ENCODE measurements at places on chromosomes 3 and 15.

- DNase-seq = peak; percentile 30
Observed at GRCh38 chr15:93330912-93331544, 242.0 kb upstream of the RGMA start.

DNA sequence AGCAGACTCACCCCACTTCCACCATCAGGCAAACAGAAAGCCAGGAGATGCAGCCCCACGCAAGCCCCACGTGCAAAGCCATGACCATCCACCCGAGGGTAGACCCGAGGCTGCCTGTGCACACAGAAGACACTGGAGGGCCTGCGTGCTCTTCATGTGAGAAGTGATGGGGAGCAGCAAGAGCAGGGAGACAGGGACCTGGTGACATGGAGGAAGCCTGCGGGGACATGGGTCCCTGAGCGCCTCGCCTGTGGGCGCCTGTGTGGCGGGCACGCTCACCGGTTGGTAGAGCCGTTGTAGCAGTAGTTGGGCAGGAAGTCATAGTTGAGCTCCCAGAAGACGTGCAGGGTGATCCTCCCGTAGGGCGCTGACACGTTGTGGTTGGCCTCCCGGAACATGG lies 65.0 kb downstream of the NIPA2 start:
- DNase-seq = no peak

DNA sequence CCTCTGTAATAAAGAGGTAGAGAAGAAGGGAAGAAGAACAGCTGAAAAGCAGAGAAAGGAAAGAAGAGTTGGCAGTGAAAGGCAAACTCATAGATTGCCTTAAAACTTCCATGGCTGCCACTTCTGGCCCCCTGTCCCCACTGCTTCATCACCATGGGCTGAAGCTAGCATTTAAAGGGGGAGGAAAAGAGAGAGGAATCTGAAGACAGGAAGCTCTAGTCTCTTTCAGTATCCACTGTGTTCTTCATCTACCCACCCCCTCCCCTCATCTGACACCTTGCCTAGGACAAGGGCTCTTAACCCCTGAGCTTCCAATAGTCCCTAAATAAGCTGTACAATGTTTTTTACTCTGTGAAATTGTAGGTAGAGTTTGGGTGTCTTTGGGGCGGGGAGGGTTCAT lies 60.6 kb downstream of the ALCAM start:
- DNase-seq = no peak

GRCh38 chr3:126063358-126063965 lies 20.5 kb downstream of the SLC41A3 start:
- DNase-seq = no peak

GRCh38 chr3:32872487-32873382 lies 54.9 kb downstream of the TRIM71 start:
- DNase-seq = no peak

DNA sequence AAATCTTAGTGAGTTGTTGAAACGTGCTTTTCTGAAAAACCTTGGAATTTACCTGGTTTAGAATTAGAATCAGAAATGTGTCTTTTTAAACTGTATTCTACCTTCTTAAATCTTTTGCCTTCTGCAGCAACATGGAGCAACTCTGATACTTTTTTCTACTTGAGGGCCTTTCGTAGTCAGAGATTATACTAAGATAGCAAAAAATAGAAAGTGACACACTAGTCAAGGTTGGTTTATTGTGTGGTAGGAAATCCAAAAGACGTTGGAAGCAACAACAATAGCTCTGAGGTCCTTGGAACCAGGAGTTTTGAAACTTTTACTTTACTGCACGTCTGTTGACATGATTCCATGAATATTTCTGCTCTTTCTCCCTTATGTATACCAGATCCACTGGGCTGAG lies 294.9 kb downstream of the LPP start:
- DNase-seq = no peak

DNA sequence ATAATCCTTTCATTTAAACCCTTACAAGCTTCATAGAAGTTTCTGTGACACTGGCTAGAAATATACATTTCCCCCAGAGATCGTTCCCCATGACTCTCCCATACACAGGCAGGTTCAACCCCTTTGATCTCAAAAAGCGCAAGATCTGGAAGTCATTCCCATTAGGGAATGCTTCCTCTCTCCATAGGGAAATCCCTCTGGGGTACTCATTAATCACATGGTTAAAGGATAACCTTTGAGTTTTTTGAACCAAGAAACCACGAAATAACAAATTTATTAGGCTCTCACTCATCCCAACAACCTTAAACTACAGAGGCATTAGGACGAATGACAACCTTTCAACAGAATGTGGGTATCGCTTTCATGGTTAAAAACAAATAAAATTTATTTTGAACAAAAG lies 211.9 kb upstream of the PRICKLE2 start:
- no peak for DNase-seq

DNA sequence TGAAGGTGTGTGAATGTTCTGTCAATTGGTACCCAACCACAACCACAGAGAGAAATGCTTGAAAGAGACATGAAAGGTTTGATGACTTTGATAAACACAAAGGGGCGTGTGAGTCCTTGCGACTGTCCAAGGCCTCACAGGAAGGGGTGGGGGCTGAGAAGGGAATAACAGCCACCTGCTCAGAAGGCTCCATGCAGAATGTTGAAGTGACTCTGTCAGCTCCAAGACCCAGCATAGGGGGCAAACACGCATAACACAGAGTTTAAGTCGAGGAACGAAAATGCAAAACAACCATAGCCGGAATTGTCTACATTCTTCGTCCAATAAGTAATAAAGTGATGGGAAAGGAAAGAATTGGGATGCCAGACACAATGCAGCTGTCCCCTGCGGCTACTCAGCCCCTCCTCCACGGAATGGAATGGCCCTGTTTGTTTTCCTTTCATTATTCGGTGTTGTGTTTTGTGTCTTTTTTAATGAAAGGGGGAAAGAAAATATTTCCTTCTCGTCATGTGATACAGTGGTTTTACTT lies 19.9 kb downstream of the TMEM212 start:
- no peak for DNase-seq

DNA sequence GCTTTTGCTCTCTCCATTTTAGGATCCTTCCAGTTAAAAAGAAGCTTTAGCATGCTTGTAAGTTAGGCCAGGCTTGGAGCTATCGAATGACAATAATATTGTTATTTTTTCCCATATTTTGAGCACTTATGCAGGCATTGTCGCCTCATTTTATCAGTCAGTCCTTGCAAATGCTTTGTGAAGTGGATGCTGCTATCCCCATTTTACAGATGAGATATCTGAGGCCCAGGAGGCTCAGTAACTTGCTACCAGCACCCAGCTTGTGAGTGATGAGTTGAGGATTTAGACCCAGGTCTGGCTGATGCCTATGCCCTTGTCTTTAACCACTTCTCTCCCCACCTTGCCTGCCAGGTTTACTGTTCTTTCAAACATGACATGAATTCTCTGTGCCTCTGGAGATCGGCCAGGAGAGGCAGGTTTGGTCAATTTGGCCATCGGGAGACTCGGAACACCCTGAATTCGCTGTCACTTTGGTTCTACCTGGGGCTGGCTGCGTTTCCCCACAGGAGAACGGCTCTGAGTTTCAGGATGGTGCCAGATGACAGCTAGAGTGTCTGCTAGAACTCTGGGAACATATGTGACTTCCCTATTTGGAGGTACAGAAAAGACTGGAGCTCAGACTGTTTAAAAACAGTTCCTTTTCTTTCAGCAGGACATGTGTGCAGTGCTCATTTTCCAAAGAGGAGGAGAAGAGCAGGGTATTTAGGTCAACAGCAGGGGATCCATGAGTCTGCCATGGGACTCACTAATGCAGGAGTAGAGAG lies 25.5 kb upstream of the ZNF710 start:
- no peak for DNase-seq

DNA sequence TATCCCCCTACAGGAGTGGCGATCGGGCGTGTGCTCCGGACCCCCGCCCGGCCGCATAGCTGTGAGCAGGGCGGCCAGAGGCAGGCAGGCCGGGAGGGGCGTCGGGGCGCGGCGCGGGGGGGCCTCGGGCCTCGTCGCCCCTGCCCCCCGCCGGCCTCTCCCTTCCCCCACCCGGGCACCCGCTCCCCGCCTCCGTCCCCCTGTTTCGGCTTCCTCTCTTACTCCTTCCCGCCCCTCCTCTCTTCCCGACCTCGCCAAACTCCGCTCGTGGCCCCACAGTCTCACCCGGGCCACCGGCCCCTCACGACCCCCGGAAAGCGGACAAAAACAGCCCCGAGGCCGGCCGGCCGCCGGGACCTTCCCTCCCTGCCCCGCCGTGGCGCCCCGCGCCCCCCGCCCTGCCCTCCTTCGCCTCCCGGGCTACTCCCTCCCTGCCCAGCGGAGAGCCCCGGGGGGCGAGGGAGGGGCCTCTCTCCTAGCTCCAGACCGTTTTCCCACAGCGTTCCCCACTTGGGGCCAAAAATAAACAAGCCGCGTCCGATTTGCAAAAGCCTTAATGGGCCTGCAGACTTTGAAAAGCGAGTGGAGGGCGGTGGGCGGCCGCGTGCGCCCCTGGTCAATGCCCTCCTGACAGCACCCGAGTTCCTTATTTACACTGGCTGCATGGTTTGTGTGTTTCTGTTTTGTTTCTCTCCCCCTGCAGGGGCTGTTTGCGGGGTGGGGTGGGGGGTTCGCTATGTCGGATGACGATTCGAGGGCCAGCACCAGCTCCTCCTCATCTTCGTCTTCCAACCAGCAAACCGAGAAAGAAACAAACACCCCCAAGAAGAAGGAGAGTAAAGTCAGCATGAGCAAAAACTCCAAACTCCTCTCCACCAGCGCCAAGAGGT lies 1.0 kb downstream of the UBE2E1 start:
- no peak for DNase-seq

DNA sequence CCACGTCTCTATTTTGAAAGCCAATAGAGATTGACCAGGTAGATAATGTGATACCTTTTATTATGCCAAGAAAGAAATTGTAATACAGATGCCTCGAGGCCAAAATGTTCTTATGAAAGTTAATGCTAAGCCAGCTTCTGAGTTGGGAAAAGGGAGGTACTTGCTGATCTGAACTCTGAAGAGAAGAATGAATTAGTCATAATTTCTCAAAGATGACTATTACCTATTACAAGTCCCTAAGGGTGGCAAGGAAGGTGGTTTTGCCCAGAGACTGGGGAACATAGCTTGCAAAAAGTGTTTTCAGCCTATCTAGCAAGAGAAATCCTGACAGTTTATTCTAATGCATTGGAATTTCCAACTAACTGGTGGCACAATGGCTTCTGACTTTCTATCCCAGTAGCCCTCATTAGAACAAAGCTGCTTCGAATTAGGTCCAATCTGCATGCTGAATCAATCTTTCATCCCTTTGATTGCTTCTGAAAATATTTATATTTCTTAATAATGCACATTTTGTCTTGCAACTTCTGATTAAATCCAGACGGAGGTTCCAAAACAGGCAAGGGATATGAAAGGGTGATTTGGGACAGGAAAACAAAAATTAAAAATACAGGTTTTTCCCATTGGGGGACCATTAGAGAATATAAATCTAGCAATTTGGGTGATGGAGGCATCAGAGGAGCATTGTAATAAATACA lies 17.7 kb upstream of the NR2F2 start:
- no peak for DNase-seq

DNA sequence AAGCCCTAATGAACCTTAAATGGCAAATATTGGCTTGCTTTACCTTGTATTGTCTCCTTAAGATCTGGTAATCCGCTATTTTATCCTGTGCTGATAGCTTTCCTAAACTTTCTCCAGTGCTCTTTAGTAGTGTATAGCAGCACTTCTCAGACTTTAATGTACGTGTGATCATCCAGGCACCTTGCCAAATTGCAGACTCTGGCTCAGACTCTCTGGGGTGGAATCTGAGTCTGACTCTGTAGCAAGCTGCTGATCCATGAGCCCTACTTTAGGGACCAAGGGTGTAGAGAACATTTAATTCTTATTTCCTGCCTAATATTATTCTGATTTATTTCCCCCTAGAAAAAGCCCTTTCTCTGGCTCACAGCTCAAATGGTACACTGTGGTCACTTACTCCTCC lies 518.8 kb upstream of the ZNF385D start:
- DNase-seq = no peak

DNA sequence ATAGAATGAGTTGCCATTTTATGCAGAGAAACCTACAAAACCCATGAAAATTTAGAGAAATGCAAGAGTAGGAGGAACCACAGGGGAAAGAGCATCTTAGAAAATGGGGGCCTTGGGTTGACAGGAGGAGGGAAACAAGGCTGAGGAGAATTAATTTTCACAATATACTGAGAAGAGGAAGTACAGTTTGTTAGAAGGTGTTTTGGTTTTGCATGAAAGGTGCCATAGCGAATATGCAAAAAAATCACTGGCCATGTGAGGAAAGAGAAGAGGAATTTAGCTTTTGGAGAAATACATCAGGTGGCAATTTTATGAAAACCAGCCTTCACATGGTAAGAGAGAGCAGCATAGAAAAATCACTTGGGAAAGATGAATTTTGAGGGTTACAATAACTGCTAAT lies 413.9 kb upstream of the C2CD4B start:
- no peak for DNase-seq

- DNase-seq = no peak
Observed at GRCh38 chr3:76859596-76859995, 180.3 kb upstream of the ROBO2 start.

DNA sequence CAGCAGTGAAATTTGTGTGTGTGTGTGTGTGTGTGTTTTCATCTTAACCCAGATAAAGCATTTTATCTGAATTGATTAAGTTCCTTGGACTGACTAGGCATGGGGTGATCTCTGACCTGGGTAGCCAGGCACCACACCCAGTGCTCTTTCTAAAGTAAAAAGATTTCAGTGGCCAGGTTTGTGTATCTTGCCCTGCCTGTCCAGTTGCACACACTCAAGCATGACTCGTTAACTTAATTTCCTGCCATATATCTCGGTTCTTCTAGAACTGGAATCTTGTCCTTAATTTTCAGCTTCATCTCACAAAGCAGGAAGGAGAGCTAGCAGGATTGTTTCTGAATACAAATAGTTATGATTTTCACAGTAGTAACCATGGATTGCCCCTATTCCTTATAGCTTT lies 17.0 kb downstream of the TM4SF18 start:
- DNase-seq = no peak

- peak; percentile 42 for DNase-seq
Observed at GRCh38 chr3:155323063-155323666, 29.7 kb upstream of the STRIT1 start.

GRCh38 chr3:39121621-39122020 lies 14.1 kb downstream of the TTC21A start:
- no peak for DNase-seq

DNA sequence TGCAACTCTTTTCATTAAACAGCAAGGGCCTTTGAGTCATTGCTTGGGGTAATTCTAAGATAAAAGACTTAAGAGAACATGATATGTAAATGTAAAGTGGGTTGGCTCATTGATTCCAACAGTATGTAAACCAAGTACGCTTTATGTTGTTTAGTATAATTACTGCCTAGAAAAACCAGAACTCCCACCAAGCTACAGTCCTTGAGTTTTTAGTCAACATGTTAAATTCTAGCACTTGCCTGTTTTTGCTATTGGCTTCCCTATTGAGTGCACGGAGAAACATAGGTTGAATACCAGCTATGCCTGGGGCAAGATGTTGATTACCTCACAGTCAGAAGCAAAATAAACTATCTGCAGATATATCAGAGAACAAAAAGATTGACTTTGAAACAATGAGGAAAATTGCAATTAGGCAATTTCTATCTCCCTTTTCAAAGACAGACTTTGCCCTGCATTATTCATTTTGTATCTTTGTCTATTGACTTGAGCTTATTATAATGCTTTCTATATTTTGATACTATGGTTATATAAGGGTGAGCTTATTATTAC lies 179.3 kb downstream of the ZPLD1 start:
- DNase-seq = no peak

Data from iPS DF 19.7 (cell line).